ENCODE measurements at places on chromosomes 12 and 14.

- peak; percentile 97 for DNase-seq
Measured at GRCh38 chr12:6383572-6384498, at the start of gene LTBR. Gene LTBR, plus strand, starts transcription at chr12:6384162. Its CDS starts 197 bp downstream, at chr12:6384359.

DNA sequence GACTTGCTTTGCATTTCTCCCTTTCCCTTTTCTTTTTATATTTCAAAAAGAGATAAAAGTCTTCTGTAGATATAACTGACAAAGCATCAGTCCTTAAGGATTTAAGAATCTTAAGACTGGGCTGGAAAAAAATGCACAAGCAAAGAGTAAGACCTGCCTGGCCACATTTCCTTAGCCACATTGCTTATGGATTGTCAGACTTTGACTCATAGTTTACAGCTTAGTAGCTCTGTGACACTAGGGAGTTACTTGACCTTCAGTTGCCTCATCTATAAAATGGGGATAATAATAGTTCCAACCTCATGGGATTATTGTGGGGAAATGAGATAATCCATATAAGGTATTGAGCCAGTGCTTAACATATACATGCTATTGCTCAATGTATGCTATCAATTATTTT, 66.4 kb upstream of the STK38L start:
- no peak for DNase-seq

DNA sequence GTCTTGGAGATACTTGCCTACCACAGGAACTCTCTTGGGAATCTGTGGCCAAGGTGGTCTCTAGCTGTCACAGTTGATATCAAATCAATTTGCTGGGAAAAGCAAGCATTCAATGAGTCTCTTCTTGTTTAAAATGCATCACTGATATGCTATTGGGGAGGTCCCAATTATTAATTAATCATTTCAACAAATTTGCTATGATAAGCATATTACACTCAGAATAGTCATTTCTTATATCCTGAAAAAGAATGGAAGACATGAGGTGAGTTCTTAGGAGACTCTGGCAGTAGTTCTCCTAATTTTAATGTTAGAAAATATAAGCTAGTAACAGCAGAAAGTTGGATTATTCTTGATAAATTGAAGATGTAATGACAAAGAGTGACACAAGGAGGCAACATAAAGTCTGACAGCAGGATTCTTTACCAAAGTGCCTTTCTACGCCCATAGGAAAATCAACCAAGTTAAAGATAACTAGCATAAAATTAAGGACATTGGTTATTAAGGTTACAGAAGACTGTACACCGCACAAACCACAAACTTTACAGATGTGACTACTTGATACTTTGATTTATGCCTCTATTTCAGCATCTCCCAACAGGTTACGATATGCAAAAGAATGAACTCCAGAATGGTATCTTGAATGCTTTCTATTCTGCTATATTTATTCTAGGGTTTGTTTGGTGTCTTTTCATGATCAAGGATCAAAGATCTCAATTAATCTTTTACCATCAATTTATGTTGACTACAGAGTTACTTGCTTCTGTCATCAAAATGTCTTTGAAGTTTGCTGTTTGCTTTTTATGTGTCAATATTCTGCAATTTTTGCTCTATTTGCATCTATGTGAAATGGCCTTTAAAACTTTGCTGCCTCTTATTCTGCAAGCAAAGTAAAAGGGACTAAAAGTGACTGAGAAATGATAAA, 349.6 kb upstream of the CLEC14A start:
- no peak for DNase-seq

- DNase-seq, result no peak
Measured at GRCh38 chr14:105241641-105242040, 6.7 kb upstream of the BTBD6 start.

GRCh38 chr12:127607146-127607725, 659.7 kb upstream of the TMEM132C start:
- no peak for DNase-seq

DNA sequence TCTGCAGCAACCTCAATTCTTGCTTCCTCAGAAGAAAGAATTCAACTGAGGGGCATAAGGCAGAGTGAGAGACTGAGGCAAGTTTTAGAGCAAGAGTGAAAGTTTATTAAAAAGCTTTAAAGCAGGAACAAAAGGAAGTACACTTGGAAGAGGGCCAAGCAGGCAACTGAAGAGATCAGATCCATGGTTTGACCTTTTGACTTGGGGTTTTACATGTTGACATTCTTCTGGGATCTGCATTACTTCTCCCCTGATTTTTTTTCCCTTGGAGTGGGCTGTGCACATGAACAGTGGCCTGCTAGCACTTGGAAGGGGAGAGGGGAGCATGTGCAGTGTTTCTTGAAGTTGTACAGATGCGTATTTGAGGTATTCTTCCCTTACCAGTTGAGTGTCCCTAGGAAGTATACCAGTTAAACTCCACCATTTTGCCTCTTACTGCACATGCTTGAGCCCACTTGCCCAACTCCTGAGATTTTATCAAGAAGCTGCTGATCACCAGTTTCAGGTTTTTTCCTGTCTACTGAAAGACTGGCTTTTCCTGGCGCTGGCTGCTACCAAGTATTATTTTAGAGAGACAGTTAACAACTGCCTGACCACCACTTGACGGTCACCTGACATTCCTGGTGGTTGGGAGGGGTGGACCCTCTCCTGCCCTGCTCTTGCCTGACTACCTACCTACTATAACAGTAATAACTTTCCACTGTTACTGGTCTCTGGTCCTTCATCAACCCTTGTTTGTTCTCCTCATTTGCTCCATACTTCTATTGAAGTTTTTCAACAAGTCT, 26.0 kb upstream of the TMTC2 start:
- DNase-seq, result no peak

DNA sequence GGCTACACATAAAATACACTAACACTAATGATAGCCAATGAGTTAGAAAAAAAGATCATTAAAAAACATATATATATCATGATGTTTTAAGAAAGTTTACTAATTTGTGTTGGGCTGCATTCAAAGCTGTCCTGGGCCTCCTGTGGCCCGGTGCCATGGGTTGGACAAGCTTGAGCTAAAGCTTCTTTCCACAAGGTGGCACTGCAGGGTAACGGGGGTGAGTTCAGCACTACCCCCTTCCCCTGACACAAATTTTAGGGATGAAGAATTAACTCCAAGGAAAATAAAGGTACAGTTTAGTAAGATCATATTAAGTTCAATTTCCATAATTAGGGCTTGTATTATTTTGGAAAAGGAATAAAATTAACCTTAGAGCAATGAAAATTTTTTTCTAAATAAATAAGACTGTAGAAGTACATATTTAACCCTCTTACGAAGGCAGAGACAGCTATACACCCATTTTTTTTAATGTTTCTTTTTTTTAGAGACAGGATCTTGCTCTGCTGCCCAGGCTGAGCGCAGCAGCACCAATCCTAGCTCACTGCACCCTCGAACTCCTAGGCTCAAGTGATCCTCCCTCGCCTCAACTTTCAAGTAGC, 38.9 kb downstream of the PPP1R13B start:
- peak; percentile 76 for DNase-seq

DNA sequence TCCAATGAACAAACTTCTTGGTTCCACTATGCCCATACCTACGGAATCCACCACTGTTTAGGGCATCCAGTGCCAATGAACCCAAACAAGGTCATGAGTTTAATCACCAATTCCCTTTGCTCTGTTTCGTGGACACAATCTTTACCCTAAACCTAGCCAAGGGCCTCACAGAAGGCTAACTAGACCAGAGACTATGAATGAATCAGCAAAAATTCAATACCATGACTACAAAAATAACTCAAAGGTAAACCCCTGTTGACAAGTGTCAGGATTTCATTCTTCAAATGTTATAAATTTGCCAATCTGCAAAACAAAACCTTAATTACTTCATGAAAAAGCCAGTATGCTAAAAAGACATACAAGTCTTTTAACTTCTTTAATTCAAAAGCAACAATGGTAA, 96.7 kb downstream of the CEP128 start:
- no peak for DNase-seq

GRCh38 chr12:105443802-105444652, 113.5 kb downstream of the C12orf75 start:
- no peak for DNase-seq

GRCh38 chr12:58750484-58750883, 169.8 kb downstream of the LRIG3 start:
- no peak for DNase-seq

GRCh38 chr12:113519464-113520307, 48.0 kb upstream of the LHX5 start:
- no peak for DNase-seq

- DNase-seq, result peak; percentile 73
Measured at GRCh38 chr12:47753021-47754001, 5.4 kb downstream of the RAPGEF3 start.

- no peak for DNase-seq
Measured at GRCh38 chr14:61573748-61574513, 121.4 kb upstream of the HIF1A start.

GRCh38 chr14:78286210-78286609, 116.0 kb downstream of the NRXN3 start:
- DNase-seq, result no peak

- no peak for DNase-seq
Measured at GRCh38 chr12:28235015-28235414, 44.8 kb downstream of the CCDC91 start.

- DNase-seq, result no peak
Measured at GRCh38 chr14:93230539-93230938, 23.5 kb downstream of the UBR7 start.

- DNase-seq, result no peak
Measured at GRCh38 chr12:72144553-72144952, 127.6 kb upstream of the TRHDE start.

GRCh38 chr12:89162589-89163261, 189.6 kb downstream of the DUSP6 start:
- DNase-seq, result peak; percentile 70

DNA sequence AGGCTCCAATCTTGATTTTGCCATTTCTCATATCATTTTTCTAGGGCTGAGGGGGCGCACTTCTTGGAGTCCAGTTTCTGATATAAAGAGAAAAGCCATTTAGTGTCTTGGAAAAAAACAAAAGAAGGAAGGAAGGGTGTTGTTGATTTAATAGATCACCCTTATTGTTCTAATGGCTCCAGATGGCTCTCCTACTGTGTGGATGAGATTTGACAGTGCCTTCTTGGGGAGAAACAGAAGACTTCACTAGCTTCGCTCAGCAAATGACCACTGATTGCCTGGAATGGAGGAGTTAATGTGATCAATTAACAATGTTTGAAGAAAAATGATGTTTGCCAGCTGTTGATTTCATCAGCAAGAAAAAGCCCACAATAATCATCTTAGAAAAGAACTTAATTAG, 216.2 kb downstream of the APAF1 start:
- DNase-seq, result no peak

GRCh38 chr14:73231981-73232851, 5.1 kb upstream of the PAPLN start:
- DNase-seq, result no peak

GRCh38 chr14:70808416-70809224, 693 bp downstream of the MAP3K9 start:
- DNase-seq, result no peak

DNA sequence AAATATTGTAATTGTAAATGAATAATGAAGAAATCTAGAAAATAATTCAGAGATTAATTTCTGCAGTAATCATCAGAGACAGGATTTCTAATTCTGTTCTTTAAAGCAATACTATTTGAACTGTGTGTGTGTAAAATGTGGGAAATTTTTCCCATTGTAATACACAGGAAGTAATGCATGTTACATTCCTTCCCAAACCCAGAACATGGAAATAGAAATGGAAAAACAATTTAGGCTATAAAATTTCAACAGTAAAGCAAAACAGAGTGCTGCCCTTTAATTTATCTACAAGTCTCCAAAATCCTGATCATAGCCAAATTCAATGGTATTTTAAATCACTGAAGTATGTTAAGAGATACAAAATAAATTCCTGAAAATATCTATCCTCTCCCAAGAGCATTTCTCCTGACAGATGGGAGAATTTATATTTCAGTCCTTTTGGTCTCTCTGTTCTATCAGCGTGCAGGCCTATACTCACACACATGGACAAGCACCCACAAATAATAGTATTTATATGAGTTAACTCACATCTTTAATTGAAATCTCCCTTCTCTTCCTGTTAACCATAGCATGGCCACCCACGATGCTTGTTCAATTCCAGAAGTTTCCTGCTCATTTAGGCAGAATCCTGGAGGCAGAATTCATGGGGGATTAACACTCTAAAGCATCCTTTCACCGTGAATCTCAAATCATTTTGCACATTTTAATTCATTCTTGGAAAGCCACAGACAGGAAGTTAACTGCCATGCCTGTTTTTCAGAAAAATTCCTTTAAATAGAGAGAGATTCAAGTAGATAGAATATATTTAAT, 1465.4 kb upstream of the FLRT2 start:
- DNase-seq, result no peak

GRCh38 chr12:25816637-25817036, 141.8 kb upstream of the RASSF8 start:
- no peak for DNase-seq

- DNase-seq, result no peak
Measured at GRCh38 chr12:60101715-60102114, 505.9 kb downstream of the SLC16A7 start.

DNA sequence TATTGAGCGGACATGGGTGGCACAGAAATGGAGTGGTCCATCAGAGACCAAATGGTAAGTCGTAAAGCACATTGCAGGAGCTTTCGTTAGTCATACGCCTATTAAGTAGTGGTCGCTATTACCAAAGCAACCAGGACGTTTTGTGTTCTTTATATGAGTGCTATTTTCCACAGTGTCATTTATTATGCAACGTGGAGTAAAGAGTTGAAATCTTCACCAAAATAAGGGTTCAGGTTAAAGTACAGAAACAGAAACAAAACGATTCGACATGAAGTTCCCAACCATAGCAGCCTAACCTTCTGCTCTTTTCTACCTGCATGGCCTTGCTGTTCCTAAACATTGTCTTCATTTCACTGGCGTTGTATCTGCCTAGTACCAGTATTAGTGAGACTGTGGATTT, 20.1 kb upstream of the FGD4 start:
- no peak for DNase-seq

- no peak for DNase-seq
Measured at GRCh38 chr12:18054925-18055619, 34.9 kb downstream of the RERGL start.

GRCh38 chr14:93683226-93683625, 105.1 kb downstream of the PRIMA1 start:
- DNase-seq, result no peak

DNA sequence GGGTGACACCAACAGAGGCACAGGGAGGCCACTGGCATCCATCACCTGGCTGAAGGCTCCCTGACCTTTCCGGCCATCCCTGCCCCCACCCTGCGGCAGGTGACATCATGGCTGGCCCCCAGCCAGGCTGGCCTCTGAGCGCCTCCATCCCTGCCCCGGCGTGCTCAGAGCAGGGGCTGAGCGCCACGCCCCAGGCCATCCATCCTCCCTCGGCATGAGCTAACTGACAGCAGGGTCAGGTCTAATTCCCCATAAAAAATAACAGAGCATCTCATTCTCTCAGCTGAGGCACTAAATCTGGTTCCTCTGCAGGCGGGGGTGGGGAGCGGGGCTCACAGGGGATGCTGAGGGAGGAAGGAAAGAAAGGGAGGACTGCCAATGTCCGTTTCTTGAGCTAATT, 50.7 kb downstream of the PRIMA1 start:
- DNase-seq, result peak; percentile 69

- DNase-seq, result no peak
Measured at GRCh38 chr12:113778432-113779132, 187.5 kb downstream of the RBM19 start.
